Kidney capillary endothelial cell (primary cell): ENCODE measurements at places on chromosomes 7 and 10.

GRCh38 chr10:113042868-113043267 is 92.8 kb downstream of the TCF7L2 start:
- no peak for DNase-seq

GRCh38 chr7:7718492-7718891 is at the start of gene RPA3:
RPA3 (minus strand) TSS chr7:7718607; CDS start chr7:7640418, 78,189 bp downstream.
- no peak for DNase-seq

DNA sequence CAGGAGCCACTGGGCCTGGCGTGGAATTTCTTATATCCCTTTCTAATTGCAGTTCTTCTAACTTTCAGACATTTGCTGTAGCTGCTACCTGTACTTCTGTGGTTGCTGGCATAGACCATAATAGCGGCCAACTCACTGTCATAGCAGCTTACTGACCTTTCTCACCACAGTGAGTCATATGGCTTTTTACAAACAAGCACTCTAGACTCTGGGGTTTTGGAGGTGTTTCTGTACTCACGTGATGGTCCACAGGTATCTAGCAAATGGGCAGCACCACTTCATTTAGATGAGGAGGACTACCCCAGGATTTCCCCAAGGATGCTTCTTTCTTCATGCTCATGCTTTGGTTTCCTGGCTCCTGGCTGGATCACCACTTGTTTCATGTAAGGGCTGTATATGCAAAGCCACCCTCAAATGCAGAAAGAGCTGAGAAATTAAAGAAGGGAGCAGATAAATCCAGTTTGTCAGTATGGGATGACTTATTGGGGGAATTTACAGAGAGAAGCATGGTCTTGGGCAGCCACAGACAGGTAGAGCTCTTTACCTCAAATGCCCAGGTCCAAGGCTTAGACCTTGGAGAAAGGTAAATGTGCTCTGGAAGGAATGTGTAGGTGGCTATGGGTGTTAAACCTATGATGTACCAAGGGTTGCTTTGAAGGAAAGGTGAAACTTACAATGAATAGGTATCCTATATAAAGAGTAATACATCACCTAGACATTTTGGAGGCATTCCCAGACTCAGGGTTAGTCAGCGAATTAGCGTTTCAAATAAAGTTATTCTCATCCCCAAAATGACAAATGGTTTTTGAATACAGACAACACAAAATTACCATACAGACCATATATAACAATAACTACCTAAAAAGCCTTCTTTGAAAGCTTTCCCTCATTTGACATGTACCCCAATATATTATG is 15.9 kb upstream of the SLC25A16 start:
- DNase-seq: no peak

DNA sequence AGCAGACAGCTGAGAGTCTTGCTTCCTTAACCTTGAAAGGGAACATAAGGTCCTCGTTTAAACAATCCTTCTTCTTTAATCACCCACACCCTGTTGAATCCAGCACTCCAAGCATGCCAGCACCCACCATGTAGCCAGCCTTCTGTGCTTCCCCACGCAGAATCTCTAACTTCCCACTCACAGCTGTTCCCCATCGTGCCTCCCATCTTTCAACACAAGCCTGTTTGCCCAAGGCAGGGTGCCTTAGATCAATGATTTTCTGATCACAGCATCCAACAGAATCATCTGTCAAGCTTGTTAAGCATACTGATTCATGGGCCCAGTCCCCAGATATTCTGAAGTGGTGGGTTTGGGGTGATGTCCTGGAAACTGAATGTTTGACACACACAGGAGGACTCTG is 530.8 kb downstream of the SH2D4B start:
- DNase-seq: no peak

DNA sequence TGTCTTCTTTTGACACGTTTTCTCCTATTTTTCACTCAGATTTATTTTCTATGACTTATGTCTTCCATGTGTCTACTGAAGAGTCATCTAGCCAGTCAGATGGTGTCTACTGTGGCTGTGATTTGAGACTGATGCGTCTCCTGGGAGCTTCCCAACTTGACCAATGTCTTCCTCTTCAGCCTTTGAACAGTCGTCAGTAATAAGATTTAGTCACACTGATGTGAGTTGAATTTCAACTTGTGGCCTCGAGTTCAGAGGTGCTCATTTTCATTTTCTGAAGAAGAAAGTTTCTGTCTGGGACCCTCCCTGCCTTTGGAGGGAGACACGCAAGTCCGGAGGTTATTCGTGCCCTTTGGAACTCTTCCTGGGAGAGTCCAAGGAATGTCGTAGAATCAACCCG is 221.9 kb upstream of the INHBA start:
- no peak for DNase-seq

DNA sequence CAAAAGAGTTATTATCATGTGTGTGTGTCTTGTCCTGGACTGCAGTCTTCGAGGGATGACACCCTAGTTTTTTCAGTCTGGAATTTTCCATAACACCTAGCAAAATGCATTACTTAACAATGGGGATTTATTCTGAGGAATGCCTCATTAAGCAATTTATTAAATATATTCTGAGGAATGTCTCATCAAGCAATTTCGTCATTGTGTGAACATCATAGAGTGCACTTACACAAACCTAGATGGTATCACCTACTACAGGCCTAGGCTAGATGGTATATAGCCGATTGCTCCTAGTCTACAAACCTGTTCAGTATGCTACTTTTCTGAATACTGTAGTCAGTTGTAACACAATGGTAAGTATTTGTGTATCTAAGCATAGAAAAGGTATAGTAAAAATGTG is 1.1 kb upstream of the STEAP4 start:
- DNase-seq: no peak

- DNase-seq: no peak
Measured at GRCh38 chr10:78657862-78658165, 411.0 kb upstream of the ZMIZ1 start.

GRCh38 chr7:67918158-67918557 is 921.5 kb downstream of the TYW1 start:
- peak; percentile 10 for DNase-seq

- no peak for DNase-seq
Measured at GRCh38 chr7:107684947-107685463, 24.4 kb downstream of the SLC26A4 start.

GRCh38 chr7:82358009-82358578 is 85.5 kb downstream of the CACNA2D1 start:
- no peak for DNase-seq
